ENCODE measurements at places on chromosomes 3 and 15.
A peak's percentile ranks its signal among the peaks of the same experiment; 100 is the strongest.

DNA sequence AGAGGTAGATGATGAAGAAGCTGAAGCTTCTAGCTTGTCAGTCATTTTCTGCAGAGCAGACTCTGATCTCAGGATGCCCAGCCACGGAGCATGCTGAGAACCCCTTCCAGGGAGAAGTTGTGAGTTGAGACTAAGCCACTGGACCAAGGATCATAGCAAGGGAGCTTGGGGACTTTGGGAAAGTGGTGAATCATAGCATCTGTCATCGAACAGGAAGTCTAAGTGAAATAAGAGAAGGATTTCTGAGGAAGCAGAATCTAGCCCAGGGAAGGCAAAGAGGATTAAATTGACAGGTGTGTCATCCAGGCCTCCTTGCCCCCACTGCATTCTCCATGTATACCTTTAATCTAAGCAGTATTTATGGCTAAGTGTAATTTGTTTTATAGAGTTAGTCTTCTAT is 71.8 kb upstream of the TMEM108 start:
- DNase-seq: no peak

GRCh38 chr3:172029425-172030098 is 9.8 kb upstream of the FNDC3B start:
- DNase-seq: no peak

- no peak for DNase-seq
Measured at GRCh38 chr3:22971497-22971896, 231.6 kb upstream of the UBE2E2 start.

GRCh38 chr3:174440741-174441587 is 418.2 kb upstream of the NAALADL2 start:
- peak; percentile 1 for DNase-seq

DNA sequence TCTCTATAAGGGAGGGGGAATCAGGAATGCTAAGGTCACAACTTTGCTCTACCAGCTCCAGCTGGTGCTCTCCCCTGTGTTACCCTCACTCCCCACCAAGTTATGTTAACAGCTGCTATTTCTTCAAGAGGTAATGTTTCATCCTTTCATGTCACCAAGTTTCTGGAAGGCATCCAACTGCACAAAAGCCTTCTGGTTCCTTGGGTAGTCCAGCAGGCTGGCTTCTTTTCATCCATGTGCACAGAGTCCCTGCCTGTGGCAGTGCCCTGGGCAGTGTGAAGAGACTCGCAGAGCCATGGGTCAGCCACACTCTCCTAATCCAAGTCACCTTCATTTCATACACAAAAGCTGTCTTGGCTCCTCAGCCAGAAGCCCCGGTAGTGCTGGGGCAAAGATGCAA is 737.5 kb upstream of the LMCD1 start:
- DNase-seq: no peak

- DNase-seq: no peak
Measured at GRCh38 chr3:15693355-15693754, 91.8 kb downstream of the BTD start.

DNA sequence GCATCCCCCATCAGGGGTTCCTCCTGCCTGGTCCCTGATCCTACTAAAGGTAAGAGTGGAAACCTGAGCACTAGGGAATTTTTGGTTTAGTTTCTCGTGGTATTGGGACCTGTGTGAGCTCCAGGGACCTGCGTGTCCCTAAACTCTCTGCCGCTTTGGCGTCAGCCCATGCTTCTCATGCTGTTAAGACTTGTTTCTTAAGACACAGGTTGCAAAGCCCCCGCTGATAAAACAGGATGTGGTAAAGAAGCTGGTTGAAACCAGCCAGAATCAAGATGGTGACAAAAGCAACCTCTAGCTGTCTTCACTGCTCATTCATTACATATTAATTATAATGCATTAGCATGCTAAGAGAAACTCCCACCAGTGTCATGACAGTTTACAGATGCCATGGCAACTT is 64.6 kb downstream of the LYZL4 start:
- no peak for DNase-seq

GRCh38 chr15:36724493-36724892 is 145.1 kb downstream of the CDIN1 start:
- DNase-seq: no peak

DNA sequence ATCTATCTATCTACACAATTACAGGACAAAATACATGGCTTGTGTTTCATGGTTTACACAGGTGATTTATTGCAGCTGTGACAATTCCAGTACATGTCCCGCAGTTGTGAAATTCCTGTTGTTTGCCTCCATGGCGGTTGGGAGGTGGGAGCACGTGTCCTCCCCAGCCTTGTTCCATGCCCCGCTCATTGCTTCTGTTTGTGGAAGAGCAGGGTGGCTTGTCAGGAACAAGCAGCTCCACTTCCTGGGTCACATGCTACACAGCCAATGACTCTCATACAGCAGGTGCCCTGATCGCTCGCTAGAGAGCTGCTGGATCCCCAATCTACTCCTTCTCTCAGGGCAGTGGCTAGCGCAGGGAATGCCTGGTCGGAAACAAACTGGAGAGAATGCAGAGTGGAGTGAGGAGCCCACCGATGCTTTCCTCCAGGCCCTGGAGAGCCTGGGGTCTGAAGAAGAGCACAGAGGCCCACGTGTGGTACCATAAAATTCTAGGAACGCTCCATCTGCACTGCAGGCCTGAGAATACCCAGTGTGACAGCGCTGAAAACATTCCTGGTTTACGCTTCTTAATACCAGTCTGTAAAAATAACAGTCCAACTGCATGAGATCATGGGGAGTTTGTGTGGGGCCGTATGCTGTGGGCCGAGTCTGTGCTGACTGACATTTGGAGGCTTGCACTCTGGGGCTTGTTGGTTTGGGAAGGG is 270.6 kb upstream of the RGMA start:
- DNase-seq: no peak

DNA sequence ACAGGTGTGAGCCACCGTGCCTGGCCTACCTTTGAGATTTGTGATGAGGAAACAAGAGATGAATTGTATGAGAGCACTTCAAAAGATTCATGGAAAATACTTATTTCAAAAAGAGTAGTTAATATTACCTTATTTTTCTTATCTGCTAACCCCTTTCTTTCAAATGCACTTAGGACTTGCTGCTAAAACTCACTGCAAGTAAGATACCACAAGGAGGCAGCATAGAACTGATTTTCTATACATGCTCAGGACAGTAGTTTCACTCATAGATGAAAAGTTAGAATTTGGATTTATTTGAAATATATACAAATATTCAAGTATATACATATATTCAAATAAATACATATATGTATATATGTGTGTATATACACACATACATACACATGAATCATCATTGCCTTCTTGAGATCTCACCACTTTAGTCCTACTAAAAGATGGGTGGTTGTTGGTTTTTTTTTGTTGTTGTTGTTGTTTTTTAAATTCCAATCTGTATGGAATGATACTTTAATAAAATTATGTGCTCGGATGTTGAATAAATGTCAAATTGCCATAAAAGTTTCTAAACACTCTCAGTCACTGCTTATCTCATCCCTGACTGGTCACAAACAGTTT is 2.4 kb downstream of the CCNDBP1 start:
- no peak for DNase-seq

GRCh38 chr15:99842071-99842470 is 108.8 kb upstream of the LYSMD4 start:
- no peak for DNase-seq

- DNase-seq: no peak
Measured at GRCh38 chr3:168081856-168082255, 13.9 kb downstream of the GOLIM4 start.

DNA sequence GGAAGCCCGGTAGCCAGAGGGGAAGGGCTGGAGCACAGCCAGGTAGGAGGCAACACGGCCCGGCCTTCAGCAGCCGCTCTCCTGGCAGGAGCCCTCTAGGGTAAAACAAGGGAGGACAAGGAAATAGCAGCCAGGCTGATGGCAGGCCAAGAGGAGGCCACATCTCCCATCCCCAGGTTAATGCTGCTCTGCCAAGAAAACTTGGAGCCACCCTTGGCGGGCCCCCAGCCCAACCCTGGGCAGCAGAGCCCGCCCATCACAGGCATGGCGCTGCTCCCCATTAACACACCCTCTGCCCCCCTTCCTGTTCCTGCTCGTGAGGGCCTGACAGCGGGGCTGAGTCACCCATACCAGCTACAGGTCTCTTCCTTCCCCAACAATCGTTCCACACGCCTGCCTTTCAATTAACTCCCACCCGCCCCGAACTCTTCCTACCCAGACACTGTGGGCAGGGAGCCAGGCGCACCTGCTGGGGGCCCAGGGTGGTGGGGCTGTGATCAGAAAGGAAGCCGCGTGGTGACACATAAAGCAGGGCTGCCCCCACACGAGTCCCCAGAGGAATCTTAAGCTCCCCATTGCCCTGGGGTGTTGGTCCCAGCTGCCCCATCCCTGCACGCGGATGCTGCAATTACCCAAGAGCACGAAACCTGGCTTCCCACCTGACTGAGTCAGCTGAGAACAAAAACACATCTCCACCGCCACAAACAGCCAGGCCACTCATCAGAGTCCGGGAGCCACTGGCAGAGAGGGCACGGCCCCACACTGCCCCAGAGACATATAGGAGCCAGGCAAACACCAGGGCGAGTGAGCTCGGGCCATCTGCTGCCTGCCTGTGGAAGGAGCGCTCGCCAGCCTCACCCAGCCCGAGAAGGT is at the start of gene C15orf62:
Gene C15orf62 (plus strand): TSS at position 707 of the 873 bp plus-strand sequence. CDS start 516 bp downstream, outside the sequence.
- DNase-seq: peak; percentile 34

GRCh38 chr3:78822726-78823125 is 945.1 kb downstream of the ROBO1 start:
- DNase-seq: no peak

GRCh38 chr3:5006755-5007202 is 27.5 kb downstream of the BHLHE40 start:
- peak; percentile 48 for DNase-seq

- no peak for DNase-seq
Measured at GRCh38 chr15:81330366-81331090, 6.6 kb upstream of the STARD5 start.

DNA sequence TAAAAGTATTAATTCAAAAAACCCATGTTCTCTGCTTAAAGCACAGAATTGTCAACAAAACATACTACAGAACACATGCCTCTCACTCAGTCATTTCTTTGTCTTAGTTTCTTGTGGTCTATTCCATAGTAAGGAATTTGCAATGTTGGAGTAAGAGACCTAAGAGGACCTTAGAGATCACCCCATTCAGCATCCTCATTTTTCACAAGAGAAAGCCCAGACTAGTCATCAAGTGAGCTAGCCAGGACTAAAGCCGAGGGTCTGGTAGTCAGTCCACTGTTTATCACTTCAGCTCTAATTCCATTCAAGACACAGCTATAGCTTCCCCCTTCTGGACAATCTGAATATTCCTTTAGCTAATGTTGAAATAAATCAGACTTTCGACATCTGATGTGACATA is 601.1 kb downstream of the FHIT start:
- no peak for DNase-seq

DNA sequence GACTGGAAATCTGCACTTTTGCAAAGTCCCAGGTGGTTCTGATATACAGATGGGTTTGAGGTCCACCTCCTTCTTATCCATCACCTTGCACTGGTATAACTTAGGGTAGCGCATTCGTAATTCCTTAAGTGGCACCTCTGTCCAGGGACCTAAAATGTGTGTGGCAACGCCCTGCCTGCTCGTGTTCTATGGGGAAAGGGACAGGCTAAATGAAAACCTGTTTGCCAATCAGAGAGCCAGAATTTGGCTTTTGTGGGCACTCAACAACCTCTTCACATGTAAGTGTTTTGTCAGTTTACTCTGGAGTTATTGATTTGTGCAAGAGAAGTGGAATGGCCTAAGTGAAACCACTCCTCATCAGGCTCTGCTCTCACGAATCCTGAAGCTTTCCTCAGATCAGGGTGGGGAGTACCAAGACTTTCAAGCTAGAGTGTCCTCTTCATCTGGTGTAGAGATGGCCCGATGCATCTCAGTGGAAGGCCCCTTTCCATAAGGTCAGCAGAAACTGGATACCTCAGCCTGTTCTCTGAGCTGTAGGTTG is 138.3 kb downstream of the ALDH1A2 start:
- DNase-seq: no peak

- DNase-seq: no peak
Measured at GRCh38 chr3:161104561-161105551, at the start of gene B3GALNT1. Gene B3GALNT1 (minus strand): TSS chr3:161105349. CDS start chr3:161086754, 18,595 bp downstream.

DNA sequence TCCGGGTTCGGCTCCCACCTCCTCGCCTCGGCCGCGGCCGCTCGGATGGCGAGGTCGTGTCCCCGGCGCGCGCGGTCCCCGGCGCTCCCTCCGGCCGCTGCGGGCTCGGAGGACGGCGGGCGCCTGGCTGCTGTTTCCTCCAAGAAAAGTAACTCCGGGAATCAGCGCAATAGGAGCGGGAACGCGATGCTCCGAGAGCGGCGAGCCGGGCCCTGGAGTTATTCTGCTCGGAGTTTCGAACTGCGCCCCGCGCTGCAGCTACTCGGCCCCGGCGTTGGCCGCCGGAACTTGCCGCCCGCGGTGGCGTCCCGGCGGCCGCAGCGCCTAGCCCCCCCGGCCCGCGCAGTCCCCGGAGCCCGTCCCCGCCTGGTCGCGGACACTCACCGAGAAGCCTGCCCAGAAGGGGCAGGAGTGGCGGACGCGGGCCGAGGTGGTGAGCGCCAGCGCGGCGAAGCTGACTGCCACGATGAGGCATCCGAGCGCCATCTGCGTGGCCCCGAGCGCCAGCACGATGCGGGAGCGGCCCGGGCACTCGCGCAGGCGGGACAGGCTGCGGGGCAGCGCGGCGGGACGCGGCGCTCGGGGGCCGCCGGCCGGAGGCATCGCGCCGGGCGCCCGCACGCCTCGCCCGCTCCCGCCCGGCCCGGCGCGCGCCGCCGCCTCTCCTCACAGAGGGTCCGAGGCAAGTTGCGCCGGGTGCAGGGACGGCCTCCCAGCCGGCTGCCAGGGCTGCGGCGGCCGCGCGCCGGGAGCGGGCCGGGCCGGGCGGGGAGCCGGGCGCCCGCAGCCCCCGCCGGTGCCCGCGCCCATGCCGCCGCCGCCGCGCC is 251.9 kb downstream of the TJP1 start:
- no peak for DNase-seq

DNA sequence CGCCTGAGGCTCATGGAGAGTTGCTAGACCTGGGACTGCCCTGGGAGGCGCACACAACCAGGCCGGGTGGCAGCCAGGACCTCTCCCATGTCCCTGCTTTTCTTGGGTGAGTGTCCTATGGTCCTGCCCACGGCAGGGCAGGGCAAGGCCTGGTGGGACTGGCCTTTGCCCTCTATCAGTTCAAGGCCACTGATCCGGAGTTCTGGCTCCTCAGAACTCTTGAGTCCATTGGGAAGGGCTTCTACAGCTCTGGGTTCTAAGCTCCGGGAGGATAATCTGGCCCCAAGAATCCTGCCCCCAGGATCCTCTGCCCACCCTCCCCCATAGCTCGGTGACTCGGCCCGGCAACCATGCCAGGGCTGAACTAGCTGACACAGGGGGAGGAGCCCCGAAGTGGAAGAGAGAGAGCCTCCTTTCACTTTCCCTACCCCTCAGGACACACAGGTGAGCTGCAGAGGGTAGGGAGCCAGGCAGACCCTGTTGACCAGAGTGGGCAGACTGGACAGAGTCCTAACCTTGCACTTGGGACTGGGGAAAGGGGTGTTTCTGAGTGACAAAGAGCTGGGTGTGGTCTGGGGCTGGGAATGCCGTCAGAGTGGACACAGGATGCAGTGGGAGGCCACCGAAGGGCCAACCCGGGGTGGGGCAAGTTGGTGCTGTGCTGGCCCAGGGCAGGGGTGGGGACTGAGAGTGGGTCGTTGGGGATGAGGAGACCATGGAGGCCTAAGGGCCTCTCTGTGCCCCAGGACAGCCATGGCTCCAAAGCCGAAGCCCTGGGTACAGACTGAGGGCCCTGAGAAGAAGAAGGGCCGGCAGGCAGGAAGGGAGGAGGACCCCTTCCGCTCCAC is 664 bp downstream of the PARP3 start:
- no peak for DNase-seq

All from stimulated activated CD8-positive, alpha-beta memory T cell treated with anti-CD3 and anti-CD28 coated beads, Interleukin-2, amount 100 ng/mL, for 1 hour (primary cell).